ENCODE measurements at places on chromosomes 6 and 20. TPM values are rescaled to one million over a fixed set of nuclear protein-coding genes. Genes with fewer than 3 reads are reported as not detected.

SCRT2 gene
- not detected for total RNA-seq

RBPJL gene
- not detected for total RNA-seq

DNA sequence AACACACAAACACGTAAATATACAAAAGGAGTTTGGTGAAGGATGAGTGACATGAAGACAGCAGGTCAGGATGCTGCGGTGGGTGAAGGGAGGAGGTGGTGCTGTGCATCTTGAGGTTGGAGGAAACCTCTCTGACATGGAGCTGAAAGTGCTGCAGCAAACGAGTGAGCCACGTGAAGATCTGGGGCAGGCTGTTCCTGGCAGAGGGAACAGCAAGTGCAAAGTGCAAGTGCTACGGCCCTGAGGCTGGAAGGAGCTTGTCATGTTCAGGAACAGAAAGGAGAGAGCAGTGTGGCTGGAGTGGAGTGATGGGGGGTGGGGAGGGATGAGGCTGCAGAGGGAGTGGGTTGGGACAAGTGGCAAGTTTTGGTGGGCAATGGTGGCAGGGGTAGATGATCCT, 24.8 kb upstream of the ANGPT4 start:
- DNase-seq, result no peak

- no peak for DNase-seq
Measured at GRCh38 chr6:53494076-53494475, 50.8 kb downstream of the GCLC start.

- peak; percentile 92 for DNase-seq
Measured at GRCh38 chr6:48564036-48564820, 453.2 kb upstream of the PTCHD4 start.

DNA sequence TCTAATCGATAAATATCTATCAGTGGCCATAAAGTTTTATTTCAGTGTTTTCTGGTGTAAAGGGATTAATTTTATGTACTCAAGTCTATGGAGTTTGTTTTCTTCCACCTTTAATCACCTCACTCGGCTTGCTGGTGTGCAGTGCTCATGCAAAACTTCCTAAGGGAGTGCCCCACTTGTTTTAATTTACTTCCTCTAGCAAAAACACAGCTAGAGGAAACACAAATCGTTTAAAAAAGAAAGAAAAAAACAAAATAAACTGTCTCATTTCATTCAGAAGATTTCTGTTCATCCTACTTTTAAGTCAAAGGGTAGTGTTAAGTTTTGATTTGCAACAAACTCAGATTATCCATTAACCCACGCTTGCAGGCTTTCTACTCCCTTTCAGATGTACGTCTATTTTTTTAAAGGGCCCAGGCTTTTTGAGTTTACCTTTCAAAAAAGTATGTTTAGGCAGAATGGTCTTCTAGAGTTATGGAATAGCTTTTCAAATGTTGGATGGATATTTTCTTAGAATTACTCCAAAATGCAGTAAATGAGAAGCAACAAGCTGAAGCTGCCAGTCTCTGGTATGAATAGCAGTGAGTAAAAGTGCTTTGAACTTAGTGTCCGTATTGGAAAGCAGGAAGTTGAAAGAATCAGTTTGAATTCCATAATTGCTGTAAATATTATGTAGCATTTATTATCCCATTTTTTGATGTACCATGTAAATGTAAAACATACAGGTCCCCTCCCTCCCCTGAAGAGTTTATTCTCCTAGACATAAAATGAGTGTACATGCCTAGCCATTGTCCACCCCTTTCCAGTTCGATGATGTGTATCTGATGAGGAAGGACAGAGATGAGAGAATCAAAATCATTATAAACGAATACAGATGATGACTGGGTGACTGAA, 113.3 kb downstream of the SLC16A10 start:
- no peak for DNase-seq

GRCh38 chr6:115891111-115891669, 169.5 kb downstream of the FRK start:
- peak; percentile 8 for DNase-seq

GRCh38 chr6:3353213-3353903, 94.6 kb downstream of the PSMG4 start:
- DNase-seq, result no peak

LY6G5C gene
- total RNA-seq, result not detected

DNA sequence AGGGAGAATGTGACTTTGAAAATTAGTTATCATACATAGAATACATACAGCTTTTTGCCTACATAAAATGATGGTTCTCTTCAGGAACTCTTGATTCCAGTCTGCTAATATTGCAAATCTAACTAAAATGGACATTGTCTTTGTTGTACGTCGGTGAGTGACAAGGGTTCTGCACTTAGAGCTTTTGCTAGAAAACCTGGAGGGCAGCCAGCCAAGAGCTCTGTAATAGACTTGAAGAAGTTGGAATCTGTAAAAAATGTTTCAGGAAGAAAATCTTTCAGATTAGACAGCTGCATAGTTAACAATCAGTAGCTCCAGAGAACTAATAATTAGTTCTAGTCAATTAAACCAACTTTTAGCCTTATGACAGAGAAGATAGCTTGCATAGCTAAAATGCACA, 138.3 kb downstream of the FLRT3 start:
- DNase-seq, result no peak

DNA sequence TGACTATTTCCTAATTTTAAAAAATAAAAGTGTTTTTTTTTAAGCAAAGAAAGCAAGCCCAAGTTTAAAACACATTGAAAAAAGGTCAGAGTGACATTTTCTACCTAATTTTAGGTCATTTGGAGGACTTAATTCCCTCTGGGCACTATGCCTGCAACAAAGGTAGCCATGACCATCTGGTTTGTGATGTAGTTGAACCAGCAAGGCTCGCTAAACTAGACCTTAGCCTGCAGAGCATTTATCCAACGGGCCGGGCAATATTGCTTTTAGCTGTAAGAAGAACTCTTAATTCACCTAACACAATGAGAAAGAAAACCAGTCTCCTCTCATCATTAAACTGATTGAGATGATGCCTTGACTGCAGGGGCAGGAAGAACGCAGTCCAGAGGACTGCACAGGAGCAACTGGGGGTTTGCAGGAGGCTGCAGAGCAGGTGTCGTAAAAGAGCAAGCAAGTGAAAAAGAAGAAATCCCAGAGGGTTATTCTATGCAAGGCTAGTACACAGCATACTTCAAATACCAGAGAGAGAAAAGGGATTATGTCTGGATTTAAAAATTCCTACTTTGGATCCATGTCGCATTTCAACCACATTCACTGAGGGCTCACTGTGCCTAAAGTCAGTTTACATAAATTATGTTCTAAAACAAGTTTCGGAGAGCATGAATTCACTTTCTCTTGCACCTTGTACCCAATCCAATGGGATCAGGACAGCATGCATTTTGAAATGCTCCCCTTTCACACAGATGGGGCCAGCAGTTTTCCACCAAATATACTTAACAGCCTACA, 12.8 kb downstream of the TRAF3IP2 start:
- DNase-seq, result no peak

GRCh38 chr6:80158478-80158989, 52.1 kb downstream of the BCKDHB start:
- DNase-seq, result no peak

- peak; percentile 30 for DNase-seq
Measured at GRCh38 chr20:6829510-6830116, 62.1 kb downstream of the BMP2 start.

DNA sequence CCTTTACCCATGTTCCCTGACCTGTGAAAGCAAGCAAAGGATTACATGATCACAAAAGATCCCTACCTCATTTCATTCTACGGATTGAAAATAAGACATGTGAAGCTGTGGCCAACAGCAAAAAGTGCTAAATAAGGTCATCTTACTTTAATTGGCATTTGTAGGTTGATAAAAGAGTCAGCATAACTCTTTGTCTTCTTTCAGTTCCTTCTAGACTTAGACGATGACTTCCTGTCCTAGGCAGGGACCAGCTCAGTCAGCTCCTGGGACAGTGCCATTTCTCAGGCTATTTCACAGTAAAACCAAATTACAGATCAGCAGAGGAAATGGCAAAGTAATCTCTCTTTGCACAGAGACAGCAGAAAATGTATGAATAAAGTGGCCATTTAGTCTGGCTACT, 480.7 kb downstream of the RFPL4B start:
- DNase-seq, result no peak

GRCh38 chr6:144840619-144841018, 555.5 kb downstream of the UTRN start:
- no peak for DNase-seq

ID4 gene
- total RNA-seq, result 31.9 TPM

DNA sequence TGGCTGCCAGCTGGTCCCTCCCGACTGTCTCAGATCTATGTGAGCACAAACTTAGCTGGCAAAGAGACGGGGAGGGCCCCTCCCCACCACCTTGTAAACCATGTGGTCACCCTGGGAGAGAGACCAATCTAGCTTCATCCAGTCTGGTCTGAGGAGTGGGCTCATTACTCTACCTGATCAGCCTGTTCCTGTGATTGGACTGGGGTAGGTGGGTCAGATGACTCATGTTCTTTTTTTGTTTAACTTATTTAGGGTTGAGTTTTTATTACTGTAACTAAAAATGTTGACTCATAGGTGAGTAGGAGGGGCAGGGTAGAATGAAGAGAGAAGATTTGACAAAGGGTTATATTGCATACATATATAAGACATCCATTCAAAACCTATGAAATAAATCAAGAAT, 4.7 kb downstream of the GSTA4 start:
- no peak for DNase-seq

- no peak for DNase-seq
Measured at GRCh38 chr20:62760856-62761758, 35.2 kb upstream of the MRGBP start.

RRBP1 gene
- 139 TPM for total RNA-seq

- peak; percentile 78 for DNase-seq
Measured at GRCh38 chr6:122381494-122382265, 17.8 kb upstream of the HSF2 start.

DNA sequence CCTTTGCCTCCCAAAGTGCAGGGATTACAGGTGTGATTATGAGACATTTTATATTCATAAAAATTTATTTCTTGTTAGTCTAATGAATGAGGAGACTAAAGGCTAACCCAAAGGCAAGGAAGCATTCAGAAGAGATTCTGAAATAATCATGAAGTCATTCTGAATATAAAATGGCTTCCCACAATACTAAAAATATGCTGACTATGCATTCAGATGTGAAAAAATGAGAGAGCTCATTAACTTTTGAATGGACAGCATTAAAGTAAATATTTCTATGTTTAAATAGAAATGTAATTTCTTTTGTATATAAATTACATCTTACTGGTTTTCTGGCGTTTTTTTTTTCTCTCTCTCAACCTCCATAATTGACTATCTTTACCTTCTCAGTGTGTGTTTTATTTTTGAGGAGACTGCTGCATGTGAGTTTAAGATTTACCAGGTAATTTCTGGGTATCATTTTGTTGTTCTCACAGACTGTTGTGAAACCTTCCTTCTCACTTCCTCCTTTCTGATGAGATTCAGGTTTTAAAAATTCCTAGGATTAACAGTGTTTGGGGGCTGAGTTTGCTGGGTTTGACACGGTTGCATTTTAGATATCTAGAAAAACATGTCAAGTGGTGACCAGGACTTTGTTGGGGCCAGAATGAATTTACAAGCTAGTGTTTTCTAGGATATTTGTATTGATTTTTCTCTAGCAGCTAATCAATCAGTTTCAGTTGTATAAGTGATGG, 316.6 kb downstream of the CDKAL1 start:
- no peak for DNase-seq

AGPAT1 gene
- 85.2 TPM for total RNA-seq

- no peak for DNase-seq
Measured at GRCh38 chr20:57437672-57438330, 46.6 kb downstream of the RBM38 start.

GRCh38 chr20:43840382-43841070, 74.1 kb upstream of the TOX2 start:
- peak; percentile 62 for DNase-seq

TNFRSF6B gene
- 1.6 TPM for total RNA-seq

ENPP1 gene
- total RNA-seq, result 13.3 TPM

ADTRP gene
- total RNA-seq, result not detected

DNA sequence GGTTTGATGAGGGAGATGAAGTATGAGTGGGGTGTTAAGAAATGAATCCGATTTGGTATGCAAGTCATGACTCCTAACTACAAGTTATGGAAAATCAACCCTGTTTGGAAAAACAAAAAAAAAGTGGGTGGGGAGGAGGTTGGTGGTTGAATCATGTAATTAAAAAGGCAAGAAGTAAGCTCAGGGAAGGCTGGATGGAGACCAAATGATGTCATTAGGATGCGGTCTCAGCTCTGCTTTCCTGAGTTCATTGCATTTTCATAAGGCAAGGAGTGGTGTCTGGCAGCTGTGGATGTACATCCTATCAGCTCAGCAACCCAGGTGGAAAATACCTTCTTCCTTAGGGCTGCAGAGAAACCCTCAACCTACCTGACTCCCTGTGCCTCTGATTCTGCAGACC, 60.4 kb upstream of the AKAP12 start:
- no peak for DNase-seq

PCK1 gene
- 0.32 TPM for total RNA-seq

DNA sequence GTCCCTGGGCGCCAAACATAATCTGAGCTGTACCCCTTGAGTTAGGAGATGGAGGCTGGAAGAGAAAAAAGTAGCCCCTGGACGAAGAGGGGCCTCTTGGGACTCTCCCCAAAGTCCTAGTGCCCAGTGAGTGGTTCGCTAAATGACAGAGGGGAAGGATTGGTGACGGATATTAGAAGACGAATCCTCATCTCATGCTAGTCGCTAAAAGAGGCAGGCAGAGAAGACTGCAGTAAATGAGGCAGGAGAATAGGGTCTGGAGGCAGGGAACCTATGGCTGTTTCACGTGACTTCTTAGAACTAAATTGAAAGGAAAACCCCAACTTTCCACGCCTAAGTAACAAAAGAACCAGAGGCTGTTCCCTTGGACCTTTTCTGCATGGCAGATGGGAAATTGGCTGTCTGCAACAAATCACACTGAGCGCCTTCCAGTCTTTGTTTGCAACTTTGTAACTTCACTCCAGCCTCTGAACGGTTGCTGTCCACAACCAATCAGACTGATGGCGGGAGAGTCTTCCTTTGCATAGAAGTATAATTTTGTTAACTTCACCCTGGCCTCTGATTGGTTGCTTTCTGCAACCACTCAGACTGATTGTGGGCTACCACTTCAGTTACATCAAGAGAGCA, 731 bp upstream of the RBL1 start:
- DNase-seq, result peak; percentile 20

INSM1 gene
- 0.66 TPM for total RNA-seq

DNA sequence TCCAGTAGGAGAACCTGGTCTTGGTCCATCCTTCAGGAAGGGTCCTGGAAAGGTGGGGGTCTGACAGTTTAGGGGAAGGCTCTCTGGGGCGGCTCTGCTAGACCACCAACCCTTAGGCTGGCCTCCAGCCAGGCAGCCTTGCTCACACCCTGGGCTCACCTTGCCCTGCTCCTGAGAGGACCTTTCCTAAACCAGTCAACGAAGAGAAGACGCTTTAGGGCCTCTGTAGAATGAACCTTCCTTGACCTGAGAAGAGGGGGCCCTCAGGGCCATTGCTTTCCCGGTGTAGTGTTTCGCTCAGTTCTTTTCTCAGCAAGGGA, 1.1 kb downstream of the CDC25B start:
- DNase-seq, result no peak

GRCh38 chr6:4021854-4022695, 56.9 kb downstream of the FAM217A start:
- DNase-seq, result peak; percentile 65

ACTL10 gene
- not detected for total RNA-seq

Data from SK-MEL-5 (cell line).